ENCODE measurements at places on chromosomes 2 and 18. TPM values are rescaled to one million over a fixed set of nuclear protein-coding genes. Genes with fewer than 3 reads are reported as not detected.

GRCh38 chr2:198117406-198118041, 313.1 kb downstream of the PLCL1 start:
- no peak for DNase-seq

DNA sequence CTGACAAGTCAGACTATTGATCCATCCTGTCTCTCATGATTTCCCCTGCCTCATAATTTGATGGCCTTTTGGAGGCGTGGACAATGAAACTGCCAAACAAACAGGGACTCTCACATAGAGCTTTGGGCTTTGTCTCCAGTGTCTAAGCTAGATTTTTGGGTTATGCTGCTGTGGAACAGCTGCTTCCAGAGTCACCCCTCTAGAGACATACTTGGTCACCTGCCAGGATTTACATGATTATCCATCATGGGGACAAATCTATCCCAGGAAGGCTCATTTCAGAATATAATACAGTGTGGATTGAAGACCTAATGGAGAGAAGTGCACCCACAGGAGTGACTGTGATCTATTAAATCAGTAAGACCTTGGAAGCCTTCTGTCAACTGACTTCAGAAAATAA, 159.6 kb downstream of the SLC8A1 start:
- DNase-seq, result no peak

DNA sequence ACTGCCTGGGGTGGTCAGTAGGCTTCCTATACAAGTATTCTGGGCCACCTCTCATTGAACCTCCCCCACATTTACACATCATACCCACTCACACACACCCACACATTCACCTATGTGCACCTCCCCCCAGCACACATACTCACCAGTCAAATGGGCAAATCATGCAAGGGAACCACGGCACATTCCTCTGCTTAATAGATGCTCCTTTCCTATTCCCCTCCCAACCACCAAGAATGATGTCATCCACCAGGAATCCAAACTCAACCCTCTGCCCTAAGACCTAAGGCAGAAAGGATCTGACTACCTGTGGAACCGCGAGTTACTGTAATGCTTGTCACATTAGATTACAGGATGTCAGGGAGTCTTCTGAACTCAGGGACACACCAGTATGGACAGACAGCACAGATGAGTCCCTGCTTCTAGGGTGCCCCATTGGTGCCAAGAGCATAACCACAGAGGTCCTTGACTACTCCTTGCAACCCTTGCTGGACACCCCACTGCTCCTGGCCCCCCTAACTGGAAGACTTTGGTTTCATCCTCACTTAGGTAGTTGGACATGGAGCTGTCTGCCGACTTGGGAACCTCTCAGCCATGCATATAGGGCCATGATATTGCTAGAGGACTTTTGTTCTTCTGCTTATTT, 21.5 kb upstream of the CAB39 start:
- DNase-seq, result no peak

DNA sequence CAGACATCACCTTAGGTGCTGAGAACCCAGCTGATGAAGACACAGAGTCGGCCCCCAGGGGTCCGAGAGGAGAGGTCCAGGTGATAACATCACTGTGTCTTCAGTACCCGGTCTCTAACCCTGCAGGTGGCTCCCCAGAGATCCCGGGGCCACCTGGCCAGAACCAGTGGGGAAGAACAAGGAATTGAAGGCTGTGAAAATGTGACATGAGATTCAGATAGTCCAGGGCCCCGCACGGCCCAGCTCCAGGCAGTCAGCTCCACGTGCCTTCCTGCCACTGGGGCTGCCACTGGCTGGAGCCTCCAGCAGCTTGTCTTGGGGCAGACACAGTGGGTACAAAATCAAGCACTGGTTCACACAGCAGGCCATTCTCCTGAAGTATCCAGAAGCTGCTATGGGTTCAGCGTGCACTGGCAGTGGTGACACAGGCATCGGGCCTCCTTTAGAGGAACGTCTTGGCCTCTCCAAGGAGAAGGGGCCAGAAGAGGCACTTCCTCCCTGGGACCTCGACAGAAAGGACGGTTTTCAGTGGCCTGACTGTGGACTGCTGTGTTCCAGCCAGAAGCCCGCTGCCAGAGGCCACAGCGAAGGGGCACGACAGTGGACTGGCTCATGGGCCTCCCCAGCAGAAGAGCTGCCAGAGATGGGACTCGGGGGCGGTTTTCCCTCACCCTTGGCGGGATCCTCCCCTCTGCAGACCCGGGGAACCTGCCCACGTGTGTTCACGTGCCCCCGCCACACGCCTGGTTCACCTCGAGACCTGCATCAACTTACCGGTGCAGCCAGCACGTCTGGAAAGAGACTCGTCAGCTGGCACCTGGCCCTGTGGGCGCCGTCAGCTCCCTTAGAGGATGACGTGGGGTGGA, 150.4 kb downstream of the HDAC4 start:
- no peak for DNase-seq

GRCh38 chr18:10114717-10115463, 201.1 kb downstream of the VAPA start:
- no peak for DNase-seq

GRCh38 chr2:56224316-56224715, 40.5 kb downstream of the CCDC85A start:
- no peak for DNase-seq

DNA sequence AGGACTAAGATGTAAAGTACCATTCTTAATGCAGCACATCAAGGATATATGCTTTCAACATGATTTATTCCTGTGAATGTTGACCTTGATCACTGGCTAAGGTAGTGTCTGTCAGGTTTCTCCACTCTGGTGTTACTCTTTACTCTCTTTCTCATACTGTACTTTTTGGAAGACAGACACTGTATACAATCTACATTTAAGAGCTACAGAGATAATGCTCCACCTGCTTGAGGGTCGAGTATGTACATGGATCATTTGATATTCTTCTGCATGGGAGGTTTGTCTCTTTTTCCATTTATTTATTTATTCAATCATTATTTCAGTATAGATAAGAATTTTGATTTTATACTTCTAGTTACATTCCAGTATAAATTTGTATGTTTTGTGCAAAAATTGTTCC, 199.5 kb upstream of the RGPD4 start:
- no peak for DNase-seq

DNA sequence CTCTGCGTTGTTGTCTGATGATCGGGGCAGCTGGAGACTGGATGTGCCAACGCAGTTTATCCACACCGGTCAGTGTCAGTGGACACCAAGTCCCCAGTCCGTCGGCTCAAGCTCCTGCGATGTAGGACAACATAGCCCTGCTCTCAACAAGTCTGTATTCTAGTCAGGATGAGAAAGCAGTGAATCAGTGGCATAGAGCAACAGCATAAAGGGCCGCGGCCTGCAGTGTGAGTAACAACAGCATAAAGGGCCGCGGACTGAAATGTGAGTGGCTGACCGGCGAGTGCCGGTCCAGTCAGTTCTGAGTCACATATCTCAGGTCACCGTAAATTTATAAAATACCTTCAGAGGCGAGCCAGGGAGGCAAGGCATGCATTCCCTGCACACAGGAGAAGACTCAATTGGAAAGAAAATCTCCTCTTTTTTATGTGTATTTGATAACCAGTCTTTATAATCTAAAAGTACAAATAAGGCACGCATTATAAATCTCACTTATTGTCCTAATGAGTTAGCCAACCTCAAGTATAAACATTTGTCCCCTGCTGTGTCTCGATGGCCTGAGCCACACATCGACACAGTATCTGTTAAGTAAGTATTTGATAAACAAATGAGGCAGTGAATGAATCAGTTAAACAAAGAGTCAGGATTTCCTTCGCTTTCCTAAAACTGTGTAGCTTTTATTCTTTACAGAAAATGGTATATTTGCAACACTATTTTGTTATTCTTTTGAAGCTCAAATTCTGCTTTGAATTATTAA, 33.8 kb upstream of the NFATC1 start:
- no peak for DNase-seq

ALKAL2 gene
- polyA plus RNA-seq, result 4.9 TPM

TUBB8B gene
- 0.96 TPM for polyA plus RNA-seq

SLC4A5 gene
- polyA plus RNA-seq, result 3.7 TPM
